ENCODE measurements at places on chromosomes 7 and 10.
A peak's percentile ranks its signal among the peaks of the same experiment; 100 is the strongest.

DNA sequence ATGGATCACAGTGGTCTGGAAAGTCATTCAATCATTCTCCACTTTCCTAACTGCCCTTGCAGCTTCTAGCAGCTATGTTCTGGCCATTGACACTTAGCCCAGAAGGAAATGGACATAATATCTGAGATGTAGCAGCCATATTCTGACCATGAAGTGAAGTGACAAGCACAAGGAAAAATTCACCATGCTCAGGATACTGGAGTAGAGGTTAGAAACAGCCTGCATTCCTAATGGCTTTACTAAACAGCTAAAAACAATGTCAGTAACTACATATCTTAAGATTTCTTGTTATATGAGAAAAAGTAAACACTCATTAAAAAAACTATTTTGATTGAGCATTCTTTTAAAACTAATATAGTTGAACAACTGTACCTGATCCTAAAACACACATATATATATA, 443.8 kb downstream of the MAGI2 start:
- no peak for DNase-seq

- DNase-seq, result no peak
Observed at GRCh38 chr10:4533621-4534020, 292.4 kb upstream of the AKR1E2 start.

- no peak for DNase-seq
Observed at GRCh38 chr10:63261496-63261895, 128.4 kb downstream of the NRBF2 start.

DNA sequence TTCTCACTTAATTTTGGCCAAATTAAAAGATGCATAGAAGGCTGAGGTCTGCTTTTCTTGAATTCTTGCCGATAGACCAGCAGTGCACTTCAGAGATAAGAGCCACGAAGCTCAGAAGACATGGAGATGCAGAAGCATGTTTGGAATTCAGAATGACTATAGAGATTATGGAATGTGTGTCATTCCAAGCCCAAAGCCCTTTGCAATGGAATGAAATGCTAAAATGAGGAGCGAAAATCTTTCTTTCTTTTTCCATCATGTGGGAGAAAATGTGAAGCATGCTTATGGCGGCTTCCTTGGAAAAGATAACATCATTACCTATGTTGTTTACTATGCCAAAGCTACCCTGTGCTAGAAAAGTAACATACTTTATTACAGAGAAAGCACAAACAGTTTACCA, 257.0 kb upstream of the RNF32 start:
- no peak for DNase-seq

- no peak for DNase-seq
Observed at GRCh38 chr10:124007773-124008145, 85.6 kb downstream of the CHST15 start.

- no peak for DNase-seq
Observed at GRCh38 chr7:43537765-43538403, 45.0 kb upstream of the STK17A start.

- DNase-seq, result no peak
Observed at GRCh38 chr10:70586348-70586930, 16.1 kb downstream of the PRF1 start.

DNA sequence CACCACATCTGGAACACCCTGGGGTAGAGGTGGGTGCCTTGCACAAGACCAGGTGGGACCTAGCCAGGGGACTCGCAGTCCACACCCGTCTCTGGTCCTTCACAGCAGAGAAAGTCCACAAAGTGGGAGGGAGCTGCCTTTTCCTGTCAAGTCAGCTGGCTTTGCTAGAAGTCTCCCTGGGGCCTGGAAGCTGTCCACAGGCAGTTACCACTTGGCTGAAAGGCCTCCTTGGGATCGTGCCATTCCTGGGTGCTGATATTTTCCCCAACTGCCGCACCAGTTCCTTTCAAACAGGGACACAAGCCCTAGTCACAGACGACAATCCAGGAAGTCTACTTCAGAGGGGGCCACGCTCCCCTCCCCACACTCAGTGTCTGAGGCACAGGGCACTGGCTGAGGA, 75.4 kb downstream of the AFAP1L2 start:
- DNase-seq, result no peak

DNA sequence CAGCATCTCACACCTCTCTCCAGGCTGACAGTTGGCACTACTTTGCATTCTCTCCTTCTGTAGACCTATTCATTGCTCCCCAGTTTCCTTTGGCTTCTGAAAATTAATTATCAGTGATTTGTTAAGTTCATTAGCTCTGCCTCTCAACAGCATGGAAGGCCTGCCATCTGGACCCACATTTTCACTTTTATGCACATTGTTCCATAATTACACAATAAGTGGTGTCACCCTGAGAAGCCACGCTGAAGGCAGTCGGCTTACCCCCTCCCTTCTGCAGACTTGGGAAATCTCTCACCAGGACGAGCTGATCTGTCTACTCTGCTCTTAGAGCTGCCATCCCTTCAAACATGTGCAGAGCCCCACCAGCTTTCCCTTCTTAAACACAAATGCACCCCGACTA, 64.7 kb downstream of the SLIT1 start:
- no peak for DNase-seq

DNA sequence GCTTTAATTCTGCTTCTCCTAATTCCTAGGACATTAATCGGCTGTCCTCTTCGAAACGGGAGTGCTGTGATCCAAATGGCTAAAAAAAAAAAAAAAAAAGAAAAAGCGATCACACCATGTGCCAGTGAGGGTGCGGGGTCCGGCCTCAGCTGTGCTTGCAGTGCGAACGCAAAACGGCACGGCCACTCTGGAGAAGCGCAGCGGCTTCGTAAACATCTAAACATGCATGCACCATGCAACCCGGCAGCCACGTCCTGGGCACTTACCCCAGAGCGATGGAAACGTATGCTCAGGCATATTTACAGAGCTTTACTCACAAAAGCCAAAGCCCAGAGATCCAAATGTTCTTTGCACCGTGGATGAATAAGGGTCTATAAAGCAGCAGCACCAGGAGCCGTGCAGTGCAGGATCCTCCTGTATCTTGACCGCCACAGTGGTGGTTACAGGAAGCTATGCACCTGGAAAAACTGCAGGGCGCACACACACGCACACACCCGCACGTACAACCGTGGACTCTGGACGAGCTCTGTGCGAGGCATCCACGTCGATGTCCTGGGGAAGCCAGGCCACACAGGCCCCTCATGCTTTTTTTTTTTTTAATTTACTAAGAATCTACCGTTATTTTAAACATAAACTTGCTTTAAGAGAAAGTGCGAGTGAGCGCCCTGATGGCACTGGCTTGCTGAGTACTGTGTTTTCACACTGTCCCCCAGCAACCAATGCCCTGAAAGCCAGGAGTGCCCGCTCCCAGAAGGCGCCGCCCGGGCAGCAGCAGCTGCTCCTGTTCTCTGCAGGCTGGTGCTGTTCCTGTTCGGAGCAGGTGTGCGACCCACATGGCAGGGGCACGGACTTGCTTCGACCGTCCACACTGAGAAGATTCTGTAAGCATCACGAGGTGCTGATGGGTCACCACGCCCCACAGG, 25.0 kb downstream of the GPER1 start:
- DNase-seq, result no peak

GRCh38 chr7:151568956-151569940, 49.6 kb upstream of the RHEB start:
- DNase-seq, result no peak

- no peak for DNase-seq
Observed at GRCh38 chr10:627032-627992, 62.2 kb downstream of the DIP2C start.

GRCh38 chr10:95539560-95540284, 21.4 kb downstream of the SORBS1 start:
- no peak for DNase-seq

- DNase-seq, result no peak
Observed at GRCh38 chr7:81235997-81236396, 317.1 kb upstream of the SEMA3C start.

DNA sequence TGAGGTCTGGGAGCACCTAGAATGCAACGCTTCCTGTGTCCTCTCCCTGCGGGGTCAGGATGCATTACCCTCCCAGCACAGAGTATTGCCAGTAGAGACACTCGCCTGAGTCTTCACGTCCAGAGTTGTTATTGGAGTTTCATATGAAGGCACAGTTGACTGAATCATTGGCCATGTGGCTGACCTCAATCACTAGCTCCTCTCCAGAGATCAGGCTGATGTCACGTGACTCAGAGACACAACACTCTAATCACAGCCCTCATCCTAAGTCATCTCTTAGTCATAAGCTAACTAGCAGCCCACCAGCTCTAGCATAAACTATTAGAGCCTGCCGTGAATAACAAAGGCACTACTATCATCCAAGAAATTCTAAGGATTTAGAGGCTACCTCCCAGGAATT, 107.8 kb downstream of the HECW1 start:
- DNase-seq, result no peak

- no peak for DNase-seq
Observed at GRCh38 chr10:49557681-49558080, 18.8 kb upstream of the ERCC6 start.

GRCh38 chr10:77456414-77456813, 181.2 kb downstream of the KCNMA1 start:
- peak; percentile 93 for DNase-seq

GRCh38 chr10:83892737-83893136, 246.6 kb upstream of the GHITM start:
- DNase-seq, result no peak

DNA sequence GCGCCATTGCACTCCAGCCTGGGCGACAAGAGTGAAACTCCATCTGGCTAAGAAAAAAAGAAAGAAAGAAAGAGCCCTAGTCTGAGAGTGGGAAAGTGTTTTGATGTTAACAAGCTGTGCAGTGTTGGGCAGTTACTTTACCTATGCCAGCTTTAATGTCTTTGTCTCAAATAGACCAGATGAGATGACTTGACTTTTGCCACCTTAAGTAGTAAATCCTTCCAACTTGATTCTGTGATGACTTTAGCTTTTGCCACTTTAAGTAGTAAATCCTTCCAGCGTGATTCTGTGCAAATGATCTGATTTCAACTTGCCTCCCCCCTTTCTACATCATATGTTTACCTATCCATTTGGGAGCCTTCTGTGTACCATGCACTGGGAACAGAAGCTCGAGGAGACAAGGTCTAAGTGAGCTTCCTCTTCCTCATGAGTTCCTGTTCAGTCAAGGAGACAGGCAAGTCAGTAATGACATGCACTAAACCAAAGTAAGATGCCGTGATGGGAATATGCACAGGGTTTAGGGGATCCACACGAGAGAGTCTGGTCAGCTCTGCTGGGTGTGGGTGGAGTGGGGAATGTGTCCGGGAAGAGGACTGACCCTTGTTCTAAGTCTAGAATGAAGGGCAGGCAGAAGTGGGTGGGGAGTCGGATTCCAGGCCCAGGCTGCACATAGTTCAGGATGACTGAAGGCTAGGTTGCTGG, 17.2 kb downstream of the INPP5F start:
- no peak for DNase-seq

Data from NCI-H146 (cell line).